ENCODE measurements at places on chromosomes 7 and 10.

GRCh38 chr7:144818511-144818910 lies 17.3 kb downstream of the TPK1 start:
- no peak for DNase-seq
- H3K27me3 ChIP-seq = no peaks in the 10 kb centered on the region
- H3K4me1 ChIP-seq = no peaks in the 10 kb centered on the region

- DNase-seq = no peak
- peaks cover 5% of the 10 kb centered on the region for H3K36me3 ChIP-seq
- no peak overlapping the region for H3K27ac ChIP-seq
- no peak overlapping the region for H3K4me3 ChIP-seq
Observed at GRCh38 chr10:102311025-102311420, 65.7 kb downstream of the GBF1 start.

DNA sequence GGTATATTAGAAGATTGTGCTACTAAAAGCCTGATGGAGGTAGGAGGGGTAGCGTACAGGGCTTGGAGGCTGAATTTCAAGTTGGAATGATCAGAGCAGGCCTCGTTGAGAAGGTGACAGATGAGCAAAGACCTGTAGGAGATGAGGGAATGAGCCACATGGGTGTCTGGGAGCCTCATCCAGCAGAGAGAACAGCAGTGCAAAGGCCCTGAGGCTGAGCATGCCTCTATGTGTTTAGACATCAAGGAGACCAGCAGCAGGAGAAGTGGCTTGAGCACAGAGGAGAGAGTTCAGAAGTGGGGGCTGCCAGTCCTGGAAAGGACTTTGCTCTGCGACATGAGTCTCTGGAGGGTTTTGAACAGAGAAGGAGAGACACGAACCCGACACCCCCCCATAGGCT lies 111.7 kb downstream of the TMEM130 start:
- no peaks in the 10 kb centered on the region for H3K4me1 ChIP-seq
- peaks cover 30% of the 10 kb centered on the region for H3K27me3 ChIP-seq
- no peak for DNase-seq
- H3K4me3 ChIP-seq = no peak overlapping the region
- no peaks in the 10 kb centered on the region for H3K36me3 ChIP-seq

- H3K27me3 ChIP-seq = no peaks in the 10 kb centered on the region
- no peak overlapping the region for H3K27ac ChIP-seq
- DNase-seq = no peak
- H3K36me3 ChIP-seq = no peaks in the 10 kb centered on the region
- H3K4me3 ChIP-seq = no peak overlapping the region
Observed at GRCh38 chr10:114647545-114648138, 10.4 kb downstream of the ABLIM1 start.

DNA sequence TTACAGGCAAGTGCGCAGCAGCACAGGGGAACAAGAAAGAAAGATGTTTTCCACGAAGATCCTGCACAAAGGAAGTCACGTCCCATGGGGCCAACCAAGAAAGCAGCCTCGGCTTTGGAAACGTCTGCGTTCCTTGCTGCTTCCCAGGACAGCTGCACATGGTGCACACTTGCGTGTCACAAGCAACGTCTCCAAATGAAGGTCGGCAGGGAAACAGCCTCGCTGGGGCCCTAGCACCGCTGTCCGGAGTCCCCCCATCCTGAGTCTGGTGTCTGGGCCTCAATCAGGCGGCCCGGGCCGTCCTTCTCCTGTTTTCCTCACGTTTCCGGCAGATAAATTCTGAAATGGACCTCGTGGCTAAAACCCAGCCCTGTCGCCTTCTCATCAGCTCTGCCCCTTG lies 206.2 kb downstream of the DIP2C start:
- no peaks in the 10 kb centered on the region for H3K27me3 ChIP-seq
- no peak for DNase-seq
- no peak overlapping the region for H3K4me3 ChIP-seq
- H3K36me3 ChIP-seq = peaks cover 6% of the 10 kb centered on the region
- peaks cover 22% of the 10 kb centered on the region for H3K4me1 ChIP-seq
- no peak overlapping the region for H3K27ac ChIP-seq

- no peaks in the 10 kb centered on the region for H3K27me3 ChIP-seq
- H3K4me3 ChIP-seq = no peak overlapping the region
- H3K36me3 ChIP-seq = no peaks in the 10 kb centered on the region
- H3K4me1 ChIP-seq = no peaks in the 10 kb centered on the region
- no peak overlapping the region for H3K27ac ChIP-seq
- no peak for DNase-seq
Observed at GRCh38 chr7:146090023-146090645, 26.5 kb upstream of the CNTNAP2 start.
